ENCODE measurements at places on chromosomes 2 and 18.

DNA sequence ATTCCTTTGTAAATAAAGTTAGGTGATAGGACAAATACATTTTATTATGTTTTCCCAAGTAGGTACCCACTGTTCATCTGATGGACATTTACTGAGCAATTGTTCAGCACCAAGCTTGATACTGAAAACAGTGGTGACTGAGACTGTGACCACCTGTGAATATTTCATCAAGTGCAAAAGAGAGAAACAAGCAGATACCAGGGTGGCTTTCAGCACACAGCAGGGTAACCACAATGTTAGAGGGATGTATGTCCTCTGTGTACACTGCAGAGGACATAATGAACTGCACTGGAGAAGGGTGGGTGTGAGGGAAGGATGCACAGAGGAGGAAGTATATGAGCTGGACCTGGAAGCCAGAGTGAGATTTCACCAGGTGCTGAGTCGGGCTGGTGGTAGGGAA lies 411.8 kb downstream of the RAD51AP2 start:
- DNase-seq, result no peak

- peak; percentile 72 for DNase-seq
Observed at GRCh38 chr2:120253021-120253882, 600 bp downstream of the RALB start.

DNA sequence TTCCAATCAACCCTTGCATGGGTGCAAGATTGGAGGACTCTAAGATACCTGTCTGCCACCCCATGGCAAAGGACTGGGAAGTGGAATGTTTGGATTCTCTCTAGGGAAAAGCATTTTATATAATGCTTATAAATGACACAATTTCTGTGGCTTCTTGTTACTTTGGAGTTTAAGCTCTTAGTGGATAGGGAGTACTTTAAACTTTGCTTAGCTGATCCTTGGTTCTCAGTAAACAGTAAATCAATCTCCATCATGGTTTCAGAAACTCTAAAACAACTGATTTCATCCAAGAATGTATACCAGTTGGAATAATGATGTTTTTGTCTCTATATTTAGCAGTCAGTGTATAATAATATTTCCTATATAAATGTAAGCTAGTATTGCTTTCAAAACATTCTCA lies 14.1 kb upstream of the FAM228A start:
- DNase-seq, result no peak

- DNase-seq, result peak; percentile 28
Observed at GRCh38 chr2:239143858-239144712, 256.7 kb downstream of the HDAC4 start.

- peak; percentile 92 for DNase-seq
Observed at GRCh38 chr2:173048897-173049661, 26.6 kb upstream of the MAP3K20 start.

DNA sequence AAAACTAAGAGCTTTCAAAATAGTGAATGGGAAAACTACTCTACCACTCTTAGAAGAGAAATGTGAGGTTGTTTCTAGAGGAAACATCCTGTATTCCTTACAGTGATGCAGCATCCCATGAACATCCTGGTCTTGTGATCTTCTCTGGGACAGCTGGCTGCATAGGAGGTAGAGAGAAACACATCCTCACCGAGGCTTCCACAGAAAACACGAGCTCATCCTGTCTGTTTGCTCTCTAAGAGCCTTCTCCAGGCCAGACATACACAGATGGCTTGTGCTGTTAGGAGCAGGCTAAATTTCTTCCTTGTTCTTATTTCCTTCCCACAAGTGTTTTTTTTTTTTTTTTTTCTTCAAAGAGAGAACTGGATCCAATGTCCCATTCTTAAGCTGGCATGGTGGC lies 14.7 kb upstream of the FZD7 start:
- DNase-seq, result no peak

- DNase-seq, result no peak
Observed at GRCh38 chr2:130390460-130391057, 34.7 kb downstream of the PTPN18 start.

- DNase-seq, result peak; percentile 44
Observed at GRCh38 chr2:234544659-234545611, 48.1 kb upstream of the ARL4C start.

GRCh38 chr2:65652066-65652465 lies 219.7 kb upstream of the SPRED2 start:
- no peak for DNase-seq

DNA sequence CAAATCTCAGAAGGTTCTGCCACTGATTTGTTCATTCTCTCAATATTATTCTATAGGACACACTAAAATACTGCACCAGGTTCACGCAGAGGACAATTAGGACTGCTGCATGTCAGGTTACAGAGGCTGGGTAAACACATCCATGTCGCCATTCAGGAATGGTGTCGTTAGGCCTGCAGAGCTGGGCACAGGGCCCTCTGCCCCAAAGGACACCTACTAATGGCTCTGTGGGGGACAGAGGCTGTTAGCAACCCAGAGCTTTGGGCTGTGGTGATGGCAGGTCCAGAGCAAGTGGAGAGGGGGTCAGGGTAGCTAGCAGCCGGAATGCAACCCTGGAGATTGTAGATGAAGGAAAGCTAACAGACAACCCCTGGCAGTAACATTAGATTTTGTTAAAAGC lies 115.9 kb downstream of the TTC32 start:
- DNase-seq, result no peak

GRCh38 chr2:233674995-233675394 lies 3.3 kb downstream of the UGT1A9 start:
- DNase-seq, result no peak

GRCh38 chr2:195322324-195322723 lies 334.7 kb upstream of the SLC39A10 start:
- no peak for DNase-seq

DNA sequence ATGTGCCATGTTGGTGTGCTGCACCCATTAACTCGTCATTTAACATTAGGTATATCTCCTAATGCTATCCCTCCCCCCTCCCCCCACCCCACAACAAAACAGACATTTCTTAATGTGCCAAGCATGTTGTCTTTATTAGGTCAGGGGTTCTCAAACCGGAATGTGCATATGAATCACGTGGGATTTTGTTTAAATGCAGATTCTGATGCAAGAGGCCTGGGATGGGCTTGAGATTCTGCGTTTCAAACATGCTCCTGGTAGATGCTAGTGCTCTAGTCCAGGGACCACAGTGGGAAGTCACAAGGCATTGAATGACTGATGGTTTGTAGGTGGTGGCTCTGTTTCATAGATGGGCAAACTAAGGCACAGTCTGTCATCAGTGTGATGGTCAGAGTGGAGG lies 184.7 kb downstream of the SMAD7 start:
- no peak for DNase-seq

DNA sequence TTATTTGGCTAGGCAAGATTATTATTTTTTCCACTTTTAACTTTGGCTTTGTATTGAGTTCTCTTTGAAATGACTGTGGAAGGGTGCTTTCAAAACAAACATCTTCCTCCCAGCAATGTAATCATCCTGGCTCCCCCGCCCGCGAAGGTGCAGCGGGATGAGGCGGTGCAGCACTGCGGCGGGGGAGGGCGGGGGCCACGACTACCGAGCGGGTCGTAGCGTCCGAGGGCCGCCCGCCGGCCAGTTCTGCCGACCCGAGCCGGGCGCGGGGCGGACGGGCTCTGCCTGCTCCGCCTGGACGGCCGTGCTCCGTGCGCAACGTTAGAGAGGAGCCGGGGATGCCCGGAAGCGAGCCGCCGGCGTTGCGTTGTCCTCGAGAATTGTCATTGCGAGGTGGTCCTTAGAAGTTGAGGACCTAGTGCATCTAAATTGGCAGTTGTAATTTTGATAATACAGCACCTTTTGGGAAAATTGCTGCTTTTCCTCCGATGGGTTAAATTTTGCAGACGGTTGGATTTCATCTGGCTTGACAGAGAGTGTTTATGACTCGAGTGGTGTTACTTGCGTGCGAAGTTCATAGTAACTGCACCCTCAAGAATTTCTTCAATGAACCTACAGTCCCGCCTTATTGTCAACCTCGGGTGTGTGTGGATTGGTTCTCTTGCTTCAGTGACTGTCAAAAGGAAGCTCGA lies 1.1 kb downstream of the EPC2 start:
- DNase-seq, result peak; percentile 82

DNA sequence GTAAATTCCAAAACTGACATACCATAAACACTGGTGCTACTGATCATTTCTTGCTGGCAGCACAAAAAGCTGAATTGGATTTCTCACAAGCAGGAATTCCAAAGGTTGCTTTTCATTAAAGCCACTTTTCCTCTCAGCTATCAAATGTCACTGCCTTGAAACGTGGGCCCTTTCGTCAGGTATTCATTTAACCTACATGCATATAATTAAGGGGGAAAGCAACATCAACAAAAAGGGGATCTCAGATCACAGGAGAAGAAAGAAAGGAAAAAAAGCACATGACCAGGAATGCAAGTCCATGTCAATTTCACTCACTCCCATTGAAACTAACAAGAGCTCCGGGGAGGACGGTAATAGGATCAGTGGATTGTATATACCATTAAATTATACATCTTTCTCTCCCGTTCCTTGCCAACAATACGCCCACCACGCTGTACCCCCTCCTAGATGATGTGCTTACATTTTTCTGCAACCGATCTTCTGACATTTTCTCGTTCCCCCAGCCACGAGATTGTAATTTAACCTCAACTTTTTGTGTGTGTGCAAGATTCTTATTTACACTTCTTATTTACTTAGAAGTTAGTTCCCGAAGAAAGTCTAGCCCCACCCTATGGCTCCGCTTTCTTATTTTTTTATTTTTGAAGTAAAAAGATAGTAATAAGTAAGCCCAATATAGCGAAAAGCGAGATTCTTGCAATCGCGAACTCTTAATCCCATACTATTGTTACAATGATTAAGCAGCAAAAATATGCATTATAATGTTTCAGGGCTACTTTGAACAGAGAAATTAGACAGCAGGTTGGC lies 725 bp downstream of the FIGN start:
- DNase-seq, result no peak

GRCh38 chr2:149169656-149170055 lies 131.2 kb downstream of the LYPD6B start:
- no peak for DNase-seq

- no peak for DNase-seq
Observed at GRCh38 chr18:63306819-63307550, 12.6 kb downstream of the BCL2 start.

- peak; percentile 41 for DNase-seq
Observed at GRCh38 chr18:32469190-32469651, 1.5 kb downstream of the GAREM1 start.

GRCh38 chr18:32701313-32701712 lies 71.5 kb downstream of the KLHL14 start:
- DNase-seq, result no peak

DNA sequence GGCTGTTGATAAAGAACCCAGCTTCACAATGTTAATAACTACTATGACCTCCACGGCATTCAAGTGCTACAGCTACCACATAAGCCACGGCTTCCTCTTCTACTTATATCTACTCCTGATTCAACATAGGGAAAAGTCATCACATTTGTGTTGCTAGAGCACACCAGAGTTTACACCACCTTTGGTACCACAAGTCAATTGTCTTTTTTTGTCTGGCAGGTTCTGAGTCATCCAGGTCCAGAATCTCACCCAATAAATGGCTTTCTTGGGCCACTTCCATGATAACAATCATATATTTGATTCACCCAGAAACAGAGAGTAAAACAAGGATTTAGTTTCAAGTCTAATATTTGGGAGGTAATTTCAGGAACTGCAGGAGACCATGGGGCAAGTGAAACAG lies 480.2 kb downstream of the TMX3 start:
- no peak for DNase-seq

GRCh38 chr2:10282611-10283105 lies 20.0 kb upstream of the HPCAL1 start:
- DNase-seq, result no peak

Data from HepG2 (cell line).